SHP77 (cell line): ENCODE measurements at places on chromosomes 6 and 20.

- no peak for DNase-seq
Observed at GRCh38 chr6:18400831-18401446, 13.8 kb downstream of the RNF144B start.

GRCh38 chr6:13282393-13283069 is 45.8 kb downstream of the TBC1D7 start:
- DNase-seq = no peak

GRCh38 chr6:144989319-144990107 is 704.4 kb downstream of the UTRN start:
- no peak for DNase-seq

GRCh38 chr20:62027698-62028321 is 37.9 kb downstream of the TAF4 start:
- no peak for DNase-seq
